ENCODE measurements at places on chromosomes 6 and 20.

GRCh38 chr6:169851641-169852503 lies 100.5 kb downstream of the ERMARD start:
- no peak for DNase-seq

- DNase-seq: no peak
Observed at GRCh38 chr20:371755-372542, 8.6 kb upstream of the TRIB3 start.

DNA sequence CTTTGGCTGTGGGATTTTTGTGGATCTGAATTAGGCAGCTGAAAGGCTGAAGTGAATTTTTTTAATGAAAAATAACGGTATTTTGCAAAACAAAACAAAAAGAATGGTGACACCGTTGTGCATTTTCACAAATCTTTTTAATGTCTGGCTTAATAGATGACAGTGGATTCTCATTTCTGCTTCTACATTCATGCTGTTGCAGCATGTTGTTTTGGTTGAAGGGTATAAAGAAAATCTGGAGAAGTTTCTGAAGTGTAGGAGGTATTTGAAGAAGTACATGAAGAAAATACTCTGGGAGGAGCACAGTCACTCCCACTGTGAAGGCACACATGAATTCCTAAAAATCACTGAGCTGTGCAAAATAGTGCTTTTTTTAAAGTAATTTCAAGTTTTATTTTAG lies 3.1 kb upstream of the MAP3K5 start:
- no peak for DNase-seq

DNA sequence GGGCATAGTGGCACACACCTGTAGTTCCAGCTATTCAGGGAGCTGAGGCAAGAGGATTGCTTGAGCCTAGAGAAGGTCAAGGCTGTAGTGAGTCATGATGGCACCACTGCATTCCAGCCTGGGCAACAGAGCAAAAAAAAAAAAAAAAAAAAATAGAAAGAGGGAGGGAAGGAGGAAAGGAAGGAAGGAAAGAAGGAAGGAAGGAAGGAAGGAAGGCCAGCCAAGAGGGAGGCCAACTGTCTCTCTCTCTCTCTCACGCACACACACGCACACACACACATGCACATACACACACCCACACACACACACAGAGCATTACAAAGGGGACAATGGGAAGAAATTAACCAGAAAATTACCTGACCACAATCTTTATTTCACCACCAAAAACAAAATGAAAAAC lies 50.6 kb upstream of the COL9A1 start:
- no peak for DNase-seq

DNA sequence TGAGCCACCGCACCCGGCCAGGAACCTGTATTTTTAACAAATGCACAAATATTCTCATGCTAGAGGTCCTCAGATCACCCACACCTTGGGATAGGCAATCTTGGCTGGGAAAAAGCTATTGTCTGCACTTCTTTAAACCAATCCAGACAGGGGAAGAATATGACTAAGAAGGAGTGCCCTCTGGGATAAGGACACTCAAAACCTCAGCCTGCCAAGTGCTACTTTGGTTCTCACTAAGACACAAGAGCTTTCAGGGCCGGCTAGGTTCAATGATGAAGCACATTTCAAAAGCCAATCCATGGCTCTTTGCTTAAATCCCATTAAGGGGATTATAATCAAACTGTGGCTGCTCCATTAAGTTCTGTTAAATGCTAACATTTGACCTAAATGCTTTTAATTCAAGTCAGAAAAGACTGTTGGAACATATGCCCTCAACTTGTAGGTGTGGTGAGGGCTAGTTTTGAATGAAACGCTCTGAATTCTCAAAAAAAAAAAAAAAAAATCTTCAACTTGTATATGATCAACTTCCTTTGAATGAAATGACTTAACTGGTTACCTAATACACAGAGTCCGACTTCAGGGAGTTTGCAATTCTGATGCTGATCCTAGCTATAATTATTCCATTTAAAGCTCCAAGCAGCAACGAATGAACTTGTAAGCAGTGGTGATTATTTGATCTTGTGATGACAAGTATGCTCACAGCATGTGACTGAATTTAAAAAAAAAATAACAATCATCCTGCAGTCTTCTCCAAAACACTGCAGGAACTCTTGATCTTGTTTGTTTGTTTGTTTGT lies 56.6 kb downstream of the SLC23A2 start:
- DNase-seq: no peak

DNA sequence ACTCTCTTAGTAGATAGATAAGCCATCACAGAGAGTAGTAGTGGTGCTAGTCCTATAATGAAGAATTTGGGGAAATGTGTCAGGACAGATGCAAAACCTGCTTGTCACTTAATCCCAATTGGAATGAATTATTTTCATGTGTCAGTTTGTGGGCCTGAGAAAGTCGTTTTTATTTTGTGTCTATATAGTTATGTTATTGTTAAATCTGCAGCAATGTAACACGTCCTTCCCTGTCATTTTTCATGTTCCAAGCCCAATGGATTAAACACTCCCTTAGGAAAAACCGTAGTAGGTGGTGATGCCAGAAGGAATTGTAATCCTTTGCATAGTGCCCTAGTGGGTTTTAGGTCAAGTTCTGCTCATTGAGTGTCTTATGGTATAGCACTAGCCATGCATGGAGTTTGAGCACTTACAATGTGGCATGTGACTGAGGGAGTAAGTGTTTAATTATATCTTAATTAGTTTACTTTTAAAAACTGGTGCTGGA lies 105.9 kb upstream of the PRSS16 start:
- DNase-seq: no peak

- no peak for DNase-seq
Observed at GRCh38 chr6:131894493-131895424, 56.4 kb downstream of the CCN2 start.

DNA sequence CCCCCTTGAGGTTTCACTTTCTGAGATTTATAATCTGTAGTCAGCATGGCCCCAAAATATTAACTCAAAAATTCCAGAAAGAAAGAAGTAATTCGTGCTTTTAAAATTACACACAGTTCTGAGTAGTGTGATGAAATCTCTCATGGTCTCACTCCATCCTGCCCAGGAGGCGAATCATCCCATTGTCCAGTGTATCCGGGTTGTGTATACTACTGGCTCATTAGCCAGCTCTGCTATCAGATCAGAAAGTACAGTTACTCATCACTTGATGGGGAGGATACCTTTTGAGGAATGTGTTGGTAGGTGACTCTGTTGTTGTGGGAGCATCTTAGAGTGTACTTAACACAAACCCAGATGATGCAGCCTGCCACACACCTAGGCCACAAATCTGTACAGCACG lies 65.2 kb downstream of the CDC5L start:
- no peak for DNase-seq

- no peak for DNase-seq
Observed at GRCh38 chr6:145845557-145845956, 31.0 kb upstream of the FBXO30 start.

- no peak for DNase-seq
Observed at GRCh38 chr20:45489083-45489531, 19.6 kb downstream of the WFDC2 start.

- no peak for DNase-seq
Observed at GRCh38 chr6:37570482-37571133, 70.9 kb upstream of the CCDC167 start.

GRCh38 chr6:107956586-107957307 lies 1.3 kb downstream of the SEC63 start:
- no peak for DNase-seq

GRCh38 chr20:12998046-12998445 lies 10.7 kb upstream of the SPTLC3 start:
- DNase-seq: no peak

GRCh38 chr20:17971300-17972013 lies 2.6 kb downstream of the MGME1 start:
- DNase-seq: no peak

Data from stimulated activated naive CD4-positive, alpha-beta T cell treated with Interleukin-2 at 50 U/mL for 16 hours (primary cell).